NCI-H187 (cell line): ENCODE measurements at places on chromosomes 13 and 19.

DNA sequence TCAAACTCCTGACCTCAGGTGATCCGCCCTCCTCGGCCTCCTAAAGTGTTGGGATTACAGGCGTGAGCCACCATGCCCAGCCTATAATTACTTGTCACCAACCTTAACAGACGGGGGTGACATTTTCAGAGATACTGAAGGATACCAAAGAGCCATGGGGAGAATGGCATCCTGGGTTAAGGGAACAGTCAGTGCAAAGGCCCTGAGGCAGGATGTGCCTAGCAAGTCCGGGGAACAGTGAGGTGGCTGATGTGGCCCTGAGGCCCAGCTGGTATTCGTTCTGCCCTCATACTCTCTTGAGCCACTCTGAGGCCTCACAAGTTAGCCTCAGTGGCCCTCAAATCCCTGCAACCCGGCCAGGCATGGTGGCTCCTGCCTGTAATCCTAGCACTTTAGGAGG lies 15.0 kb upstream of the ANGPTL8 start:
- DNase-seq, result no peak

DNA sequence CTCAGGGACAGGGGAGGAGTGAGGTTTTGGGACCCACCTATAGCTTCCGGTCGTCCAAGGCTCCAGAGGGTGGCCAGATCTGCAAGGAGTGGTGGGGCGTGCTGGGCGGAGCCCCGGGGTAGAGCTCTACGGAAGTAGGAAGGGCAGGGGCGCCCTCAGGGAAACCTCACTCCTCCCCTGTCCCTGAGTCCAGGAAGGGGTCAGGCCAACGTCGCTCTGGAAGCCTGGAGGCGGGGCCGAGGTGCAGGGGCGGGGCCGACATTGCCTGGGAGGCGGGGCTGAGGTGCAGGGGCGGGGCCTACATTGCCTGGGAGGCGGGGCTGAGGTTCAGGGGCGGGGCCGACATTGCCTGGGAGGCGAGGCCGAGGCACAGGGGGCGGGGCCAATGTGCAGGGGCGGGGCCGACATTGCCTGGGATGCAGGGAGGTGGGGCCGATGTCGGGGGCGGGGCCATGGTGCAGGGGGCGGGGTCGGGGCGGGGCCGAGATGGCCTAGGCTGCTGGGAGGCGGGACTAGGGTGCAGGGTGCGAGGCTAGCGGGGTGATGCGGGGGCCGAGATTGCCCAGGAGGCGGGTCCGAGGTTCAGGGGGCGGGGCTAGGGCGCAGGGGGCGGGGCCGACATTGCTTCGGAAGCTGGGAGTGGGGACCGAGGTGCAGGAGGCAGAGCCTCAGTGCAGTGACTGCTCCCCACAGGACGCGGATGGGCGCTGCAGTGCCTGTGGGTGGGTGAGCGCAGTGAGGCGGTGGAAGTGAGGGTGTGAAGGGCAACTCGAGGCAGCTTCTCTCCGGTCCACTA lies 4.9 kb upstream of the PALM start:
- DNase-seq, result no peak

DNA sequence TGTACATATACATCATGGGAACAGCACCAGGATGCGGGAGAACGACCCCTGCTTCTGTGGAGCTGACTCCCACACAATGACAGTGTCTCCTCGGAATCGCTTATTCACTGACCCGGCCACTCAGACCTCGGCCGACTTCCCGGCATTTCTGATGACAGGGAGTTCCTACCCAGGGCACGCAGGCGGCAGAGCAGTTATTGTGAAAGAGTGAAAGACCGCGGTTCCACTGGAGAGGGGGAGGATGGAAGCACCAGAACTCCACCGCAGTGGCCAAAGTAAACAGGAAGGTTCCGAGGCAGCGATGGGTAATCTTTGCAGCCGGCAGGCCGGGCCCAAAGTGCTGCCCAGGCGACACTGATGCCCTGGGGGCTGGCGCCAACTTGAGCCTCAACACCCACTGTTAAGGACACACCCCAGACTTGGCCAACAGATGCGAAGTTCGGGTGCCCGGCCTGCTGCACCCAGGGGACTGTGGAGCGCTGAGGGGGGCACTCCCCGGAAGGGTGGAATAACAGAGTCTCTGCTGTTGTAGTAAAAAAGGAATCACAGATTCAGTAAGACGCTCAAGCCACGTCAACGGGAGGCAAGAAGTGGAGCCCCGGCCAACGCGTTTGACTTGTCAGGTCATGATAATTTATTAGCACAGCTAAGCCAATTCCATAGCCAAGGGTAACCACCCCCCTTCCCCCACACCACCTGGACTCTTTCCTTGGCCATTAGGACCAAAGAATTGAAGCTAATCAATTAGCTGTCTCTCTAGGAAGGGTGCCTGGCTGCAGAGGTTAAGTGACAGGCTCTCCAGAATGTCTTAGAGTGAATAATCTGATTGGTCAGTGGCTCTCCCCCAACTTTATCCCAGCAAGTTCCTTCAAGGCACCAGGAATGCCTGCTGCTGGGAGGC lies 5.8 kb downstream of the MLLT1 start:
- no peak for DNase-seq

DNA sequence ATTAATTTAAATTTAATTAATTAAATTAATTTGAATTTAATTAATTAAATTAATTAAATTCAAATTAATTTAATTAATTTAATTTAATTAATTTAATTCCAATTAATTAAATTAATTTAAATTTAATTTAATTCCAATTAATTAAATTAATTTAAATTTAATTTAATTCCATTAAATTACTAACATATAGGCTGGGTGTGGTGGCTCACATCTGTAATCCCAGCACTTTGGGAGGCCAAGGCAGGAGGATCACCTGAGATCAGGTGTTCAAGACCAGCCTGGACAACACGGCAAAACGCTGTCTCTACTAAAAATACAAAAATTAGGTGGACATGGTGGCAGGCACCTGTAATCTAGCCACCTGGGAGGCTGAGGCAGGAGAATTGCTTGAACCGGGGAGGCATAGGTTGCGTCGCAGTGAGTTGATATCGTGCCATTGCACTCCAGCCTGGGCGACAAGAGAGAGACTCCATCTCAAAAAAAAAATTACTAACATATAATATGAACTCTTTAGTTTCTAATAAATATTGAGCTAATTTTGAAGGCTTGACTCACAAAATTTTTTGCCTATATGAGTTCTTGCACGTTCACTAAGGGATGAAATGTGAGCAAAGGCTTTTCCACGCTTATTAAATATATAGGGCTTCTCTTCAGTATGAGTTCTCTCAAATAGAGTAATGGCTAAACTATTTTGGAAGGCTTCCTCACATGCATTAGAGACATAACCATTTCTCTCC lies 9.0 kb upstream of the USP29 start:
- no peak for DNase-seq

DNA sequence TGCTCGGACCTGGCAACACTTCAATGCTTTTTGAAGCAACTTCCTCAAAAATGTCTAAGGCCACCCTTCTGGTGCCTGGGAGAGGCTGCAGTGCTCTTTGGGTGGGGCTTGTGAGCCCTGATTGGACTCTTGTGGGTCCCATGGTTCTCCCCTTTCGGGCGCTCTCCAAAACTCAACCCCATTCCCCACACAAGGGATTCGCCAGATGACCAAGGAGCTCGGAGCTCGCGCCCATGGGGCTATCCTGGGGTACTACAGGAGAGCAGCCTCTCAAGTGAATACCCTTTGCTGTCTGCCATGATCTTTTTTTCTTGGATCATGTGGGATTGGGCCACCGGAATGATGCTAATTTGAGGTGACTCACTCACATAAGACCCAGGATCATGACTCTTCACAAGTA lies 29.7 kb upstream of the KL start:
- DNase-seq, result no peak

- peak; percentile 29 for DNase-seq
These were observed 9.1 kb downstream of the LYL1 start for GRCh38 chr19:13093407-13094105.
